ENCODE measurements at places on chromosomes 2 and 18.

- no peak for DNase-seq
Measured at GRCh38 chr18:10739152-10739551, 213.3 kb downstream of the NAPG start.

- no peak for DNase-seq
Measured at GRCh38 chr2:156892467-156893281, 364.8 kb upstream of the GALNT5 start.

- no peak for DNase-seq
Measured at GRCh38 chr18:26648509-26649192, 100.3 kb upstream of the KCTD1 start.

DNA sequence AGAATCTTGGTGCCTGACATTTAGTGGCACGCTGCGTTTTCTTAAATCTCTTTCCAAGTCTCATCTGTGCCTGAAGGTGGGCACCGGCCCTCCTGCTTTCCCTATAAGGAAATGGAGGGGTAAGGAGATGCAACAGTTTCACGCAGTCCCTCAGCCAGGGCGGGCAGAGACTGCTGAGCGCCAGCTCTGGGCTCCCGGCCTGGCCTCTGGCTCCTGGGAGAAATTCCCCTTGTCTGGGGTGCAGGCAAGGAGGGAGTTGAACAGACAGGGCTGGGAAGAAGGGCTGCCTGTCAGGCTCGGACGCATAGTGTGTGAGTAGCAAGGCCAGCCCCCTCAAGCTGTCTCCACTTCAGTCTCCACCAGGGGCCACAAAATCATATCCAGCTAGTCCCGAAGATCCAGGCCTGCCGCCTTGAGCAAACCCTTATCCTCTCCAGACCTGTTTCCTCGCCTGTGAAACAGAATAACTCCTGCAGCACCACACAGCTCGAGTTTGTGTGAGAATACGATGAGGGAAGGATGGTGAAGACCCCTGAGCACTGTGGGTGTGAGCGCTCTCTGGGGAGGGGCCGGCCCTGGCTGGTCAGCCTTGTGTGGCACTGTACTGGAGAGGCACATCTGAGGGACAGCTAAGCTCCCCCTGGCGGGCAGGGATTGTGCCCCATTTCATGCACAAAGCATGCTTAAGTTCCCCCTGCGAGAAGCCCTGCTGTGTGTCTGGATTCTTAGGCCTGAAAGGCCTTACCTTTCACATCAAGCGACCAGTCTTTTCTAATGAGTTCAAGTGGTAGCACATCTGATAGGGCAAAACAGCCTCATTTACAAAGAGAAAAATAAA is 33.8 kb downstream of the SDC1 start:
- no peak for DNase-seq

GRCh38 chr18:52596748-52597435 is 256.9 kb downstream of the DCC start:
- no peak for DNase-seq

DNA sequence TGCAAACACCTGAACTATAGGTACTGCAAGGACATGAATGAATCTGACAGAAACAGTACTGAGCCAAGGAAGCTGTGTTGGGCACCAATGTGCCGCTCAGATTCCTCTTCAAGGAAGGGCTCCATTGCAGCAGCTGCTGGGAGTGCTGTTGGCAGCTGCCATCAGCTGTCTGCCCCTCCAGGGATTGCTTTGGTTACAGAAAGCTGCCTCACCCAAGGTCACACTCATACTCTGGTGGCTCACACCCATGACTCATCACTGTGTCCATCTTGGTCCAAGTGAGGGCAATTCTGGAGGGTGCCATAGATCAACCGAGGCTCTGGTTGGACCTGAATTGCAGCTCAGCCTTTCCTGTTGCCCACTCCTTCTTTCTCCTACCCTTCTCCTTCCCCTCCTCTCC is 24.4 kb upstream of the TRPM8 start:
- DNase-seq = no peak

- DNase-seq = no peak
Measured at GRCh38 chr2:239743206-239743605, 281.9 kb downstream of the NDUFA10 start.

GRCh38 chr2:40213619-40214018 is 238.3 kb downstream of the SLC8A1 start:
- no peak for DNase-seq

DNA sequence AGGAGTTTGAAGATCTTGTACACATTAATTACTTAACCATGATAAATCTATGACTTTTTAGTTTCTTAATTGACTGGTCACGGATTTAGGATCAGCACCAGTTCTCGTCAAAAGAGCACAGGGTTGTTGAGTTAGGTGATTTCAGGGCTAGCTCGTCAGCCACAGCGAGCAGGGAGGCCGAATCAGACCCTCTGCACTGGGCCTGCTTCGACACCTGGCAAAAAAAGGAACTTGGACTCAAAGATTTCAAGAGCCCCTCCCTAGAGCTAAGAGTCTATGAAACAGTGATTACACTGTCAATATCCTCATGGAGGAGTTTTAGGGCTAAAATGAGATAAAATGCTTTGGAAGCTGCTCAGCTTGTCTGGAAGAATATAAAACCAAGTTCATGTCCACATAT is 4.6 kb upstream of the SERTAD2 start:
- no peak for DNase-seq

DNA sequence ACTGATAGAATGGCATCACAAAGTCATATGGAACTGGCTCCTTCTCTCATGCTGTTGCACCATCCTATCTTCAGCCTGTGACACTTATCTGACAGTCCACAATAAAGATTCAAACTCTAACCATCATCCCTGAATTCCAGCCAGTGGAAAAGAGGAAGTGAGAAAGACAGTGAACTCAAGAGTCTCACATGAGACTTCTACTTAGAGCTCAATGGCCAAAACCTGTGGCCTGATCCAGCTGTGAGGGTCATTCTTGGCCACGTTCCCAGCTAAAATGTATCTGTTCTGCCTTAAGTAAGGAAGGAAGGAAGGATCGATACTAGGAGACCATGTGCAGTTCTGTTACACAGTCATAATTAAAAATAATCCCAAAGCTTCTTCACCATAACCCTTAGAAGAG is 73.6 kb downstream of the RND3 start:
- no peak for DNase-seq

- DNase-seq = no peak
Measured at GRCh38 chr18:54815086-54815485, 13.2 kb upstream of the RAB27B start.

DNA sequence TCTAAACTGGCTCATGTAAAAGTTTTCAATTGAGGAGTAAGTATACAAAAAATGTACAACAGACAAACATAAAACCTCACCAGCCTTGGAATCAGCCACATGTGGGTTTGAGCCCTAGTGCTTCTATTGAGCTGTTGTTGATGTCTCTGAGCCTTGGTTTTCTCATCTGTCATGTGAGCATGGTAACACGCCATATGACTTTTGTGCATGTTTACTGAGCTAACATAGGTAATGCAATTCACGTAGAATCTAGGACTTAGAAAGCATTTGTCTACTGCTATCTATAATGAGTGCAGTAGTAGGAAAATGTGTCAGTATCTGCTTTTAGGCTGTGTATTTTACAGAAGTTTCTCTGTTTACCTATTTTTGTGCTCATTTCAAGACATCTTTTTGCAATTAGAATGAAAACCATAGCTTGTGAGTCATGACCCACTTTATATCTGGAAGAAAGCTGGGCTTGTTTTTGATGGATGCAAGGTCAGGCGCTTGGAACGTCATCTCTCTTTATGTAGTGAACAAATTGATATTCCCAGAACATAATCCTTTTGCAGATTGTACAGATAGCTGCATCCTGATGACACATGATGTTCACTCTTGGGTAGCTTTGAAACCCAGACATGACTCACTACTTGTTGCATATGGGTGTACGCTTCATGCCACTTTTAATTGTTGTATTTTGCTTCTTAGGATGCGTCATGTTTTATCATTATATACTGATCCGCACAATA is 94.3 kb downstream of the RNF144A start:
- DNase-seq = no peak

DNA sequence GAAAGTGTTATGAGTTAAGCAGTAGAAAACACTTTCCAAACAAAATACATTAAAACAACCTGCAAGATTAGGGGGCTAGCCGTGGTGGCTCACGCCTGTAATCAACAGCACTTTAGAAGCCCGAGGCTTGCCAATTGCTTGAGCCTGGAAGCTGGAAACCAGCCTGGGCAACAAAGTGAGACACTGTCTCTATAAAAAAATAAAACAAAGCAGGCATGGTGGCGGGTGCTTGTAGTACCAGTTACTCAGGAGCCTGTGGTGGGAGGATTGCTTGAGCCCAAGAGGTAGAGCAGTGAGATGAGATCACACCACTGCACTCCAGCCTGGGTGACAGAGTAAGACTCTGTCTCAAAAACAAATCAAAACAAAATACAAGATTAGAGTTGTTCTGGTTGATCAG is 208.3 kb downstream of the ERBB4 start:
- no peak for DNase-seq

GRCh38 chr2:102520009-102520408 is 47.0 kb downstream of the SLC9A4 start:
- DNase-seq = no peak

DNA sequence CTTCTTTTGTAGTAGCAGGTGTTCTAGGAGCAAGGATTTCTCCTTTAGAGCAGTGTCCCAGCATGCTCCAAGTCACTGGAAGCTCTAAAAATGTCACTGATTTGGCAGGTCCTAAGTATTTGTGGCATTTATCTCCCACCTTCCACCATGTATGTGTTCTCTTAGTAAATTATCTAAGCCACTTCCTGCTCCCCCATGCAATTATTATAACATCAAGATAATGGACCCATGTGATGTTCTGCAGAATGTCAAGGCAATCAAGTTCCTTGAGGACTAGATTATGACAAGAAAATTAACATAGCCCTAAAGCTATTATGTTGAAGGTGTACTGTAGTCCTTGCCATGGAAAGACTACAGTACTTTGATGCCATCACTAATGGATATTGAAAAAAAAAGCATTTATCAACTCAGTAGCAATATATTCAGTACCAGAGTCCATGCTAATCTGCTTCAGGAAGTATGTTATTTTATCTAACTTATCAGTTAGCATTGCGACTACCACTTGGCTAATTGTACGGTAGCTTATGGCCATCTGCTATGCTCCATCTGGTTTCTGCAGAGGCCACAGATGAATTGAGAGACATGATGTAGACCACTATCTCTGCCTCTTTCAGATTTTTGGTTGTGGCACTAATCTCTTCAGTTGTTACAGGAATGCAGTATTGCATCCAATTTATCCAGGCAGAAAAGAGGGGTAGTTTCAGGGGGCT is 56.7 kb downstream of the GPR39 start:
- no peak for DNase-seq

DNA sequence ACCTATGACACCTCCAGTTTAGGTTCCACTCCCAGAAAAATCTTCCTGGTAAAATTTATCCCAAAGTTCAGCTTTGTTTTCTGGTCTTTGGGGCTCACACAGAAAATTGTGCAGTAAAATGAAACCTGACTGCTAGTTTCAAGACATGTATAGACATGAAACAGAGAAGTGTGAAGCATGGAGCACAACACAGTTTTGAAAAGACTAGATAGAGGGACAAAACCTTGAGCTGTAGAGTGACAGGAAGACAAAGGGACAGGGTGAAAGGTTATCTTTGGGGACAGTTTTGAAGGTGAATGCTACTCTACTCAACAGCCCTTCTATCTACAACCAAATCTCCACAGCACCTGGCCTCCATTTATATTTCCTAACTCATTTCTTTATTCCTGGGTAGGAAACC is 352.6 kb downstream of the RBM43 start:
- DNase-seq = no peak

GRCh38 chr2:71129114-71129901 is 721 bp downstream of the MCEE start:
- no peak for DNase-seq
